Lower leg skin (tissue), 4 donors: ENCODE measurements at places on chromosomes 4 and X. TPM values are rescaled to one million over a fixed set of nuclear protein-coding genes. Genes with fewer than 3 reads are reported as not detected.

EDA2R gene
- 0.74 TPM for total RNA-seq

RHOXF1 gene
- not detected for total RNA-seq

IL1RAPL1 gene
- not detected for total RNA-seq

CPLX1 gene
- total RNA-seq: 0.12 TPM

SRPX gene
- 56.5 TPM for total RNA-seq

TMEM47 gene
- total RNA-seq: 7.4 TPM

RASGEF1B gene
- total RNA-seq: 58.1 TPM

SMIM10 gene
- total RNA-seq: 0.56 TPM

LIMCH1 gene
- total RNA-seq: 7.5 TPM

REPS2 gene
- total RNA-seq: 9.3 TPM

H2BW2 gene
- not detected for total RNA-seq

GBA3 gene
- not detected for total RNA-seq

VSIG1 gene
- total RNA-seq: 1.6 TPM

ATP8A1 gene
- 4.9 TPM for total RNA-seq

ADGRG2 gene
- 0.51 TPM for total RNA-seq

PRSS12 gene
- 3.9 TPM for total RNA-seq

C4orf51 gene
- not detected for total RNA-seq

PKD2 gene
- 17.3 TPM for total RNA-seq

RBMXL3 gene
- not detected for total RNA-seq

DIAPH2 gene
- total RNA-seq: 27.3 TPM

TMEM35A gene
- 0.10 TPM for total RNA-seq

PHKA1 gene
- 3.2 TPM for total RNA-seq

NDP gene
- total RNA-seq: 0.42 TPM

PAGE2B gene
- total RNA-seq: not detected

AFF2 gene
- total RNA-seq: 3.5 TPM

BDH2 gene
- 44.5 TPM for total RNA-seq

ZMAT1 gene
- 2.7 TPM for total RNA-seq

AKAP14 gene
- total RNA-seq: not detected

SLC6A14 gene
- 11.0 TPM for total RNA-seq

NLGN4X gene
- 2.2 TPM for total RNA-seq

TMEM150C gene
- total RNA-seq: 8.9 TPM

TMSB15A gene
- total RNA-seq: not detected

SYTL4 gene
- 6.4 TPM for total RNA-seq

FGFRL1 gene
- 11.5 TPM for total RNA-seq

PNMA3 gene
- 0.36 TPM for total RNA-seq

PCDH19 gene
- total RNA-seq: 2.1 TPM

GPM6B gene
- total RNA-seq: 22.8 TPM

SSX1 gene
- total RNA-seq: not detected

SPANXN4 gene
- total RNA-seq: not detected

CT45A5 gene
- total RNA-seq: not detected

BCAP31 gene
- 177 TPM for total RNA-seq

SPANXB1 gene
- total RNA-seq: not detected

NR3C2 gene
- total RNA-seq: 21.3 TPM

DMRTC1B gene
- 0.34 TPM for total RNA-seq
